ENCODE measurements at places on chromosomes 13 and 19.

DNA sequence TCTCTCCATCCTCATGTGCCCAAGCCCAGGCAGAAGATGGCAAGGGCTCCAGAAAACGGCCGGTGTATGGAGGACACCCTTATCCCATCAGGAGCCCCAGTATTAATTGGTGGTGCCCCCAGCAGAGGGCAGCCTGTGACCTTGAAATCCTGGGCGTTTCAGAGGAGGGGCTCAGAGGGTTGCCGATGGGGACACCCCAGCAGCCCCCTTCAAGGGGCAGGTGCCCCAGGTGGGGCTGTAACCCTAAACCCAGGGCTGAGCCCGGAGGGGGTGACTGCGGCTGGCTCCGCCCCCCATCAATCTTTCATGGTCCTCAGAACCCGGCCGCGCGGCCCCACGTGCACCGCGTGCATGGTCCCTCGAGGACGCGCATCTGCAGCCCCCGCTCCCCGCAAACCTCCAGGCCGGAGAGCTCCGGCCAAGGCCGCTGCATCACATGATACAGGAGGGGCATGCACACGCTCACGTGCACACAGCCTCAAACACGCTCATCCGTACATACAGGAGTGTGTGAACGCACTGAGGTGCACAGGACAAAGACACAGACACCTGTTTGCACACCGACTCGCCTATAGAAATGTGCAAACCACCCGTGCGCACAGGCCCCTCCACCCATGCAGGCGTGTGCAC lies 949 bp downstream of the RAB3A start:
- DNase-seq = no peak

- DNase-seq = peak; percentile 71
These were observed 28.8 kb downstream of the EPN1 start for GRCh38 chr19:55703790-55704215.

DNA sequence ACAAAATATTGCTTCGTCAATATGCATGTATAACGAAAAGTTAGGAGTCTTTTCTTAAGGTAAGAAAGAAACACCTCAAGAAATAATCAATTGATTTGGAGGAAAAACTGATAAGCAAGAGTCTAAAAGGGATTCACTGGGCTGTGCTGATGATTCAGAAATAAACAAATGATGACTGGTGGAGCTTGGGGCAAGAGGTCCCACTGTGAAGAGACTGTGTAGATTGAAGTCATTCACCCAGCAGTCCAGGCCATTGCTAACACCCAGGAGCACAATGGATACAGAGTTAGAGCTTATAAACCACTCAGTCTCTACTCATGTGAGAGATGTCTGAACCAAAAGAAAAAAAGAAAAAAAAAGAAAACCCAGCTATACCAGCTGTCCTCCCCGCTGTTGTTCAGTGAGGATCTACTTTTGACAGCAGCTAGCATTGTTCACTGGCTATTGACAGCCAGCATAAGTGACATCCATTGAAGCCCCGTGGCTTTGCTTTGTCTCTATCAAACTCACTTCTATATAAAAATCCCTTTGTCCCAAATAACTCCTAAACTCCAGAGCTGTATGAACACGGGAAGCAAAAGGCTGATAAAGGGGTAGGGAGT lies 255.5 kb downstream of the KCTD12 start:
- DNase-seq = no peak

- DNase-seq = peak; percentile 49
These were observed 9.3 kb downstream of the RPS9 start for GRCh38 chr19:54209811-54210494.

DNA sequence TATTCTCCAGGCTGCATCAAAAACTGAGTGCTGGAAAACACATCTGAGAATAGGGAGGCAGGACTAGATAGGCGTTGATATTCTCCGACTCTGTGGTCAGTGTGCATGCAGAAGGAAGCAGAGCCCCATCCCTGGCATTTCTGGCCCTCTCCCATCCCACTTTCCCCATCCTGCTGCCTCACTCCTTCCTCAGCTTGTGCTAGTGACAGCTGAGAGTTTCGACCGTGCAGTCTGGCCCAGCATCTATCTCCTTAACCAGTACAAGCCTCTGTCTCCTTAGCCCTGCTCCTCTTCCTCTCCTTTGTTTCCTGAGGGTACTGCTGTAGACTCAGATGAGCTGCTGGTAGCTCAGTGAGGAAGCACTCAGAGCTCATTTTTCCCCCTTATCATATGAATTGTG lies 163.2 kb downstream of the SUCLA2 start:
- no peak for DNase-seq

DNA sequence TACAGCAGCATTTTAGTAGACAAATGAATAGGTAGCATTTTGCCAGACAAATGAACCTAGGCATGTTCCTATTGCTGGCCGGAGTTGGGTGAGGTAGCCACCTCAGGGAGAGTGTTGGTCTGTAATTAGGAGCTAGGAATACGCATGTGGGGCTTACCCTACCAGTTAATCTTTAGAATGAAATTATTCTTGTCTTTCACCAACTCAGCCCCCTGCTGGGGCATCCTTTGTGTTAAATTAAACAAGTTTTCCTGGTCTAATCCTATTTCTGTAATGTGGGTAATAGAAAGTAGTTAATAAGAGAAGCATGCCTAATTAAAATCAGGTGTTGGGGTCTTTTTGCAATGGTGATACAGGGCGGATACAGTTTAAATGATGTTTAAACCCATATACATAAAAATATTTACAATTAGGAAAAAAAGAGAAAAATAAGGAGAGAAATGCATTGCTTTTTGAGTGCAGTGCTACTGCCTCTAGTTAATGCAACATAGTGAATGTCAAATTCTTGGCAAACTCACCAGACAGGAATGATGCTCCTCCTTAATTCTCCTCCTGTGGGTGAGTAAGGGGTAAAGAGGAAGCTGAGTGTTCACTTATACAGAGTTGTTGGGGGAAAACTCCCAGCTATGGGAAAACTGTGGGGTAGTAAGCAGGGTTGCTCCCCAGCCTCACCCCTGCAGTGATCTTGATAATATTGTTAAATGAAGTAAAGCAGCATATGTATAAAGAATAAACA lies 276.4 kb upstream of the EDNRB start:
- DNase-seq = peak; percentile 7

GRCh38 chr19:13071444-13072187 lies 31.0 kb downstream of the LYL1 start:
- no peak for DNase-seq

DNA sequence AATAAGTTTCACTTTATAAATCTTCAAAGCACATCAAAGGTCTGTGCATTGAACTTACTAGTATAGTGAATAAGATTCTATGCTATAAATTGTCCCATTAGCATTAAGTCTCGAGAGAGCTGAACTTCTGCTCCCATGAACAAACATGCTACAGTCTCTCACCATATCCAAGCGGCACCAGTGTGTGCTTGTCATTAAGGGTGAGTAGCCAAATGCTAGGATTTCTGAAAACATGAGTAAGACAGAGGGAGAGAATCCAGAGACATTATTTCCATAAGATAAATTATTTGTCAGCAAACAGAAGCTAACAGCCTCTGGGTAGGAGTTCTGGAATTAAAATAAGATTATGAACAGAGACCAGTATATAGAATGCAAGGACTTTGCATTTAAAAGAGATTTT lies 2882.5 kb downstream of the PCDH9 start:
- DNase-seq = no peak

GRCh38 chr13:64633948-64634347 lies 2596.2 kb downstream of the PCDH9 start:
- DNase-seq = no peak

GRCh38 chr19:15995536-15995935 lies 46.7 kb downstream of the OR10H4 start:
- DNase-seq = no peak

DNA sequence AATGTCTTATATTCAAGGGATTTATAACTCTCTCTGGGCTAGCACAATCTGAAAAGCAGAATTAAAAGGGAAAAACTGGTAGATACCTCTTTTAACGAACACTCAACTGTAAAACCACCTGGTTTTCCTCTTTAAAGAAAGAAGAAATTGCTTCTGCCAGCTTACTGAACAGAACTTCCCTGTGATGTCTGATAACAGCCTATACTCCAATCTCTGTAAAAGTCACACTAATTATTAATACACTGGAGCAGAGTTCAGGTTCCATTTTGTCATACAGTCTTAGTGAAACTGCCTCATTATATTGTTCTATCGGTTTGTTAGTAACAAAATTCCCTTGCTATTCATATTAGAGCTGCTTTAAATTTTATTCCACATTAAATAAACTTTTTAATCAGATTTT lies 251.0 kb upstream of the STARD13 start:
- no peak for DNase-seq

DNA sequence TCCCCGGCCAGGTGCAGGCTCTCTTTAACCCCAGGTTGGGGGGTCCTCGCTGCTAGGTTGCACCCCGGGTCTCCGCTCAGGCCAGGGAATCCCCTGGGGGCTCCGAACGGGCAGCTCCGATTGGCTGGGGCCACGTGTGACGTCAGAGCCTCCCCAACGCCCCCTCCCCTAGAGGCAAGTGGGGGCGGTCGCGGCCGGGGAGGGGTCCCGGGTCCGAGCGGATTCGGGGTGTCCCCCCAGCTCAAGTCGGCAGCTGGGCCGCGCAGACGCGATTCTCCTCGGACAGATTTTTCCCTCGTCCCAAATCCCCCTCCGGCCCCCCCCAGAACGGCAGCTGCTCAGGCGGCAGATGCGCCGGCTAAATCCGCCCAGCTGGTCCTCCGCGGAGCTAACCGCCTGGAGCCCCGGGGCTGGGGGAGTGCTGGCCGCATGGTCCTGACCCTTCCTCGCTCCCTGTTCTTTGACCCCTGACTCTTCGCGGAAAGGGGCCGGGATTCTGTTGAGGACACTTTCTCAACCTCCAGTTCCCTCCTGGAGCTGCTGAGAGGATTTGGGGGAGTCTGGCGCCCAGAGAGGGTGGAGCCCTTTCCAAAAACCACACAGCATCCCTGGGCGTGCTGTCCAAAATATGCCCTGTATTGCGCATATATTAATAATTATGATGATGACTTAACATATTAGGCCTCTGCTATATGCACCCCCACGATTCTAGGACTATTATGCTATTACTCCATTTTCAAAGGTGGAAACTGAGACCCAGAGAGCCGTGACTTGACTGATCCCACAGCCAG lies 25.4 kb upstream of the SEMA6B start:
- DNase-seq = no peak

- no peak for DNase-seq
These were observed at the start of gene IL4I1 for GRCh38 chr19:49896863-49897621. TSS of gene IL4I1 (minus strand) at chr19:49896887. CDS start at chr19:49896160, 727 bp downstream.

GRCh38 chr19:40803857-40804782 lies 5.1 kb downstream of the EGLN2 start:
- DNase-seq = no peak

- no peak for DNase-seq
These were observed 4.9 kb upstream of the TIMM13 start for GRCh38 chr19:2432131-2432848.

- DNase-seq = no peak
These were observed 4.0 kb downstream of the RASL11A start for GRCh38 chr13:27274631-27275030.

- no peak for DNase-seq
These were observed 114.8 kb downstream of the LRCH1 start for GRCh38 chr13:46667687-46668281.

DNA sequence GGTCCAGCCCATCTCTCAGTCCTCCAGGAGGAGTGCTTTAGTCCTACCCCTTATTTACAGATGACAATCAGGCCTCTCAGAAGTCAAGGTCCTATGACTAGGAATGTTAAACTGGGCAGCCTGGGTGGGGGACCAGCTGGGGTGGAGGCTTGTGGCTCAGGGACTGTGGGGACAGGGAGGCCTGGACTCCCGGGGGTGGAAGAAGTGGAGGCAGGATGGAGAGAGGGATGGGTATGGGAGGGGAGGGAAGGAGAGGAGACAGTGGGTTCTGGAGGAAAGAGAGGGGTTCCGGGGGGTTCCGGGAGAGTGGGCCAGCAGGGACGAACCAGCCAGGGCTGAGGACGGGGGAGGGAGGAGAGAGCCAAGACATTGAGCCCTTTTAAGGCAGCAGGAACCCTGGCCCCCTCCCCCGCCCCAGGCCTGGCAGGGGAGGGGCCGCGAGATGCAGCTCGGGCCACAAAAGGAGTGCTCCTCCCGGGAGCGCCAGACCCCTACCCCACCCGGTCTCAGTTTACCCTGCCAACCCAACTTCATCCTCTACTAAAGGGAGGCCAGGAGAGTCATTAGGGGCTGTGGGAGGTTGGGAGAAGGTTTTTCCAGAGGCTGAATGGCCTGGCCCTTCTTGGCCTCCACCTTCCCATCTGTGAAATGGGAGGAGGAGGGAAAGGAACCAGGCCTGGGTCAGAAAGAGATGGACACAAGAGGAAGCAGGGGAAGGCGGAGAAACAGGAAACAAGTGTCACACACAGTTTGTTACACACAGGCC lies 1.7 kb downstream of the DMPK start:
- DNase-seq = no peak

DNA sequence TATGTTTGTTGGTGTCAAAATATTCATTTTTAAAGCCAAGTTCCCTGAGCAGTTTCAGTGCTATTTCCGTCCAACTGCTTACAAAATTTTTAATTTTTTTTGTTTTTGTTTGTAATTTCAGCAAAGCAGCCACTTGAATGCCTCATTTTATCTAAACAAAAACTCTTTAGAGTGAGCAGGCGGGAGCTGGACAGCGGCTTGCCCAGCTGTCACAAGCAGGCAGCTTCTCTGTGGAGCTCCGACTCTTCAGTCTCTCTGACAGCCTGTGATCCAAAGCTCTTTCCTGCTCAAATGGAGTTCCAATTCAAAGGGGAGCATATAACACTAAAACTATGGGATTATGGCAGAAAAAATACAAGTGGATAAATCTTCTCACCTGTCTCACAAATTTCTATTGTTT lies 618.3 kb upstream of the PCDH20 start:
- DNase-seq = no peak

DNA sequence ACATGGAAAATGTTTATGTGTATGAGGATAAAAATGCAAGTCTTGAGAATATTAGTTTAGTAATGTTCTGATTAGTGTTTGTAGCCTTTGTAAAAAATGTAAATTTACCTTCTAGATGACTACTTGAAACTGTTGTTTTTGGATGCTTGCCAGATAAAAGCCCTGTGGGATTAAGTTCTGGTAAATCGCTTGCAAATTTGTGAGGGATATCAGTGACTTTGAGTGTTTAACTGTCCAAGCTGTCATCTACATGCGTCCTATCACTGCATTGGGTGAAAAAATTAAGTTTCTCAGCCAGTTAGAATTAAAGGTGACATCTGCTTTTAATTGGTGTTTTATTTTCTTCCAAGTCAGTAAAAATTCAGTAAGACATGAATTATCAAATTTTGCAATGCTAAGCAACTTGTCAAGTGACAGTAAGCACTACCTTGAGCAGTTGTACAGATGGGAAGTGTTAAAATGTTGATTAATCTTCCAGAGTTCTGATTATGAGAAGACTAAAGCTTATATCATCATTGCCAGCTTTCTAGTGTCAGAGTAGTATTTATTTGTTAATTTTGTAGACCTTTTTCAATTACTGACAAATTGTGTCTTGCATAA lies 88.0 kb downstream of the PCCA start:
- DNase-seq = no peak

DNA sequence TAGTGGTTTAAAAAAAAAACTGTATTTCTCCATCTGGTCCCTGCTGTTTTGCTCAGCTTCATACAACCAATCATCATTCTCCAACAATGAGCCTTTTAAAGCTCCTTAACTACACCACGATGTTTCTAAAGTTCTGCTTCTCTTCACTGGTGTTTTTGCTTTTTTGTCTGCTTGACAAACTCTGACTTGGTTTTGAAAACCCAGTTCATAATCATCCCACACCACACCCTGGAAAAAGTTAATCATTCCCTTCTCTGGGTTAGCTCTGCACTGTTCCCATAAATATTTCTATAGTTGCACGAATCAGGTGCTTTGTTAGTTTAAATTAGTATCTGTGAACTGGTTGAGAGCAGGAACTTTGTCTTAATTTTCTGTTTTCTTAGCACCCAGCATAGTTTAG lies 217.1 kb downstream of the ENOX1 start:
- DNase-seq = no peak

Measured in trophoblast cell (in vitro differentiated cells and primary cell).